ENCODE measurements at places on chromosomes 1 and 21.

- no peak for DNase-seq
Measured at GRCh38 chr21:21002153-21002552, 3.9 kb downstream of the NCAM2 start.

DNA sequence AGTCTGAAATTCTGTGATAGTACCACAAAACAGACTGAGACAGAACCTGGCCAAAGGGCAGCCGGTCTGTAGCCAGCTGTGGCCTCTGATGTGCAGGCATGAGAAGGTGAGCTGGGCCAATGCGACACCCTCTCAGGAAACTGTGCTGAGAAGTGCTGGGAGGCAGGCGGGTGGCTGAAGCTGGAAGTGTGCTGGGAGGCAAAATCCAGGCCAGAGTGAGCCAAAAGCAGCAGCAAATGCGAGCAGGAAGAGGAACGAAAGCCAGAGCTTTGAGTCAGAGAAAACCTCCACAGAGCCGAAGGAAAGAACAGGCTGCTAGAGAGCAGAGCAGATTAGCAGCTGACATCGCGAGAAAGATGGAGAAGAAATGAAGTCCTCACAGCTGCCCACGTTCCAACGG, 10.2 kb upstream of the ATP13A2 start:
- no peak for DNase-seq

DNA sequence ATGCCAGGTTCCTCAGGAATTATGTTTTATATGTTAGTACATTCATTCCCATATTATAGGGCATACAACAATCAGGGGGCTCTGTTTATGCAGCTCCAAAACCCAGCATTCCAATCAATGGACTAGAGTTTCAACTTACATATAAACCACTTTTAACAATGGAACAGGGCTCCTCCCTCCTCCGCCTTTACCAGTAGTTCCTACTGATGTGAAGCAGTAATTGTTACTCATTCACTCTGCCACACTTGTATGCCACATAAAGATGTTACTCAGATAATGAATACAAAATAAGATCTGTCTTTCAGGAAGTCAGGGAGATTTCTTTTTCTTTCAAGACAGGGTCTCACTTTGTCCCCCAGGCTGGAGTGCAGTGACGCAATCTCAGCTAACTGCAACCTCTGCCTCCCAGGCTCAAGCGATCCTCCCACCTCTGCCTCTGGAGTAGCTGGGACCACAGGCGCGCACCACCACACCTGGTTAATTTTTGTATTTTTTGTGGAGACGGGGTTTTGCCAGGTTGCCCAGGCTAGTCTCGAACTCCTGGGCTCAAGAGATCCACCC, 17.1 kb downstream of the ZNF281 start:
- DNase-seq: no peak

DNA sequence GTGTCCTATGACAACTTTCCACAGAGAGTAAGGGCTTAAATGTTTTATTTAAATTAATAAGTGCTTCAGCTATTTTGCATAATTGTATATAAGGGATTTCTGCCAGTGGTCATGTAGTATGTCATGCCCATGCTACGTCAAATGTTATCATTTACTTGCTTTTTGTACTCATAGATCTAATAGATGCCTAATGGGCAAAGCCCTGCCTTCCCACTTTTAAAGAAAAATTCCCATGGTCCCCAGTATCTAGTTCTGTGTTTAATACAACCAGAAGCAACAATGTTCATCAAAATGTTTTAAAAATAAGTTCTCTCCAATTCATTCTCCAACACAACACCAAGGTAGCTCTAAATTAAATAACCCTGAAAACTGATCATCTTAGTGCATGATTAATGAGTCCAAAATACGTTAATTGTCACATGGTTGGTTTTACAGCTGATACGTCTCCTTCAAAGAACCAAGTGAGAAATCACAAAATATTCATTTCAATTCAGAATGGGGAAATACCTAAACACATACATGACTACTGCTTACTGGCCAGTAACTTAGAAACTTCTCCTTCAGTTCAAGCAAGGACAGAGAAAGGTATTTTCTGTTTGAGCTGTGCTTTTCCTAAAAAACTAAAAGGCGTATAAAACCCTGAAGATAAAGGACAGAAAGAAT, 49.1 kb upstream of the SDC3 start:
- no peak for DNase-seq

DNA sequence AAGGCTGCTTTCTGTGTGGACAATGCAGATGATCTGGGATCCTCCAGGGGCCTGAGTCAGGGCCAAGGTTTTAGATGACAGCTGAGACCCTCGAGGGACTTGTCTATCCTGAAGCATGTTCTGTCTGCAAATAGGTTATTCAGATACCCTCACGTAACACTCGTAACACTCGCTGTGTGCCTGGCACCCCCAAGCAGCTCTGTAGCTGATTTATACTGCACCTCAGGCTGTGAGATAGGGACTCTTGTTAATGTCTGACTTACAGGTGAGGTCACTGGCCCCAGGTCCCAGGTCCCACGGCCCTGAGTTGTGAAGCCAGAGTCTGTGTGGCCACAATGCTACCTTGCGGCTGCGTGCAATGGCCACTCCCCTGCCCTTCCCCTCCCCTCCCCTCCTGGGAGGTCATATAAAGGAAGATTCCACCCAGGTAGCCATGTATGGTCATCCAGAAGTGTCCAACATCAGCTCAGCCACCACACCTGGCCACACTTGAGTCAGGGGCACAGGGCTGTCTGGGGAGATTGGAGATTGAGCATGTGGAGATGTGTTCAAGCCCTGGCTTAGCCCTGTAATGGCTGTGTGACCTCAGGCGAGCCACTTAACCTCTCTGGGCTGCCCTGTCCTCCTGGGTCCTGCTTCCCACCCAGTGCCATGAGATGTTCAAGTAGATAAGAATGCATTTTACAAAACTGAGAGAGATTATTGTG, 687.7 kb downstream of the MATN1 start:
- no peak for DNase-seq

DNA sequence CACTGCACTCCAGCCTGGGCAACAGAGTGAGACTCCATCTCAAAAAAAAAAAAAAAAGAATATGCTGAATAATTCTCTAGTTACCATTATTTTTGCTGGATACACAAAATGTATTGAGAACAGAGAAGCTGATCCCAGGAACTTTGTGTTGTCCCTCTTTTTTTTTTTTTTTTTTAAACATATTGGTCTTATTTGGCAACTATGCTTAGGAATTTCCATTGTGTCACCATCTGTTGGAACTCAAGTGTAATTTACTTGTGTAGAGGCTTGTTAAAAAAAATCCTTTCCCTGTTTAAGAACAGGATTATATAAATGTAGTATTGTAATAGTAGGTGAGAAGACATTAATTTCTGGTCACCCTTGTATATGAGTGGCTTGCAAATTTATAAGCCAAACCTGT, 28.6 kb downstream of the CAMSAP2 start:
- peak; percentile 27 for DNase-seq

GRCh38 chr1:172931340-172931739, 119.4 kb downstream of the TNFSF18 start:
- no peak for DNase-seq

- DNase-seq: peak; percentile 28
Measured at GRCh38 chr1:183995322-183996039, 42.0 kb downstream of the COLGALT2 start.

- peak; percentile 84 for DNase-seq
Measured at GRCh38 chr21:31580866-31581276, 78.6 kb upstream of the SOD1 start.

Data from dermis blood vessel endothelial cell (primary cell).